Gastroesophageal sphincter (tissue), 4 donors: ENCODE measurements at places on chromosomes 2 and 18. TPM values are rescaled to one million over a fixed set of nuclear protein-coding genes. Genes with fewer than 3 reads are reported as not detected.

The ATG9A gene
- 39.8 TPM for total RNA-seq

The DTNA gene
- total RNA-seq = 218 TPM

The IL36B gene
- not detected for total RNA-seq

The SUPT7L gene
- total RNA-seq = 23.5 TPM

The C2orf78 gene
- total RNA-seq = not detected

The CGREF1 gene
- not detected for total RNA-seq

The ICA1L gene
- 17.3 TPM for total RNA-seq

The PRKAG3 gene
- not detected for total RNA-seq
